ENCODE measurements at places on chromosomes 1 and 21. TPM values are rescaled to one million over a fixed set of nuclear protein-coding genes. Genes with fewer than 3 reads are reported as not detected.

ANKRD35 gene
- total RNA-seq, result 1.9 TPM

DENND2D gene
- total RNA-seq, result 10.1 TPM

BEST4 gene
- total RNA-seq, result not detected

CELA2A gene
- total RNA-seq, result 0.14 TPM

AXDND1 gene
- 0.28 TPM for total RNA-seq

ASTN1 gene
- total RNA-seq, result not detected

DOCK7 gene
- 95.8 TPM for total RNA-seq

LRRC7 gene
- under 0.01 TPM for total RNA-seq

CCDC181 gene
- total RNA-seq, result 0.14 TPM

NFYC gene
- total RNA-seq, result 15.6 TPM

SLC9C2 gene
- not detected for total RNA-seq

AK2 gene
- 93.1 TPM for total RNA-seq

TMEM82 gene
- total RNA-seq, result not detected

CACNA1S gene
- not detected for total RNA-seq

SUSD4 gene
- 0.14 TPM for total RNA-seq

KLHDC7A gene
- total RNA-seq, result not detected

THEM5 gene
- not detected for total RNA-seq

VWA5B1 gene
- not detected for total RNA-seq

ITGB2 gene
- total RNA-seq, result under 0.01 TPM

KPNA6 gene
- total RNA-seq, result 22.6 TPM

FAM76A gene
- total RNA-seq, result 12.9 TPM

DPT gene
- total RNA-seq, result 0.18 TPM

KCNN3 gene
- under 0.01 TPM for total RNA-seq

BSND gene
- total RNA-seq, result not detected

LRRC3 gene
- under 0.01 TPM for total RNA-seq

DCDC2B gene
- total RNA-seq, result under 0.01 TPM

IL19 gene
- not detected for total RNA-seq

S100A14 gene
- 0.28 TPM for total RNA-seq

GNAI3 gene
- total RNA-seq, result 11.7 TPM

PTGFRN gene
- 58.6 TPM for total RNA-seq

GBP4 gene
- total RNA-seq, result 2.6 TPM

RCAN1 gene
- 243 TPM for total RNA-seq

APOBEC4 gene
- total RNA-seq, result not detected

ZBTB37 gene
- total RNA-seq, result 4.8 TPM

RPTN gene
- not detected for total RNA-seq

S100A5 gene
- not detected for total RNA-seq

TMEM269 gene
- under 0.01 TPM for total RNA-seq

MPL gene
- total RNA-seq, result not detected

FYB2 gene
- total RNA-seq, result not detected

LCE1F gene
- not detected for total RNA-seq

RXRG gene
- not detected for total RNA-seq

FGR gene
- total RNA-seq, result not detected

ST6GALNAC5 gene
- 1.1 TPM for total RNA-seq

SCCPDH gene
- total RNA-seq, result 47.5 TPM

AADACL3 gene
- not detected for total RNA-seq

HRNR gene
- total RNA-seq, result under 0.01 TPM

GBP7 gene
- not detected for total RNA-seq

TPR gene
- 60.4 TPM for total RNA-seq

Data from smooth muscle cell of bladder (primary cell).